ENCODE measurements at places on chromosomes 2 and 18.

DNA sequence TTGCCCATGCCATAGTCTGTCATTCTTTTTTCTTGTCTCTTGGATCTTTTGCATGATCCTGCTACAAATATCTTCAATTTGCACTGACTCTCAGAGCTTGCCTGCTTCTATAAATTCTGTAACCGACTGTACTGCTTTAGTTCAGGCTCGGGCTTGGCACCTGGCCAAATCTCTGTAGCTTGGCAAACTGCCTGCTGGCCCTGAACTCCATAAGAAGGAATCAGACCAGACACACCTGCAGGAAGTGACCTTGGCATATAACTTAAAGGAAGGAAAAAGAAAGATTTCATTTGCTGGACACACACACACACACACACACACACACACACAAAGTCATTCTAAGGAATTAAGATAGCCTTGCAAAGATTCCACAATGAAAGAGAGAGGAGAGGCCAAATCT is 291.2 kb upstream of the DDX18 start:
- no peak for DNase-seq

- peak; percentile 8 for DNase-seq
Observed at GRCh38 chr18:46623541-46623940, 33.5 kb downstream of the LOXHD1 start.

- no peak for DNase-seq
Observed at GRCh38 chr18:75365837-75366236, 61.7 kb downstream of the SMIM21 start.

GRCh38 chr18:77870199-77870598 is 620.6 kb downstream of the GALR1 start:
- no peak for DNase-seq

DNA sequence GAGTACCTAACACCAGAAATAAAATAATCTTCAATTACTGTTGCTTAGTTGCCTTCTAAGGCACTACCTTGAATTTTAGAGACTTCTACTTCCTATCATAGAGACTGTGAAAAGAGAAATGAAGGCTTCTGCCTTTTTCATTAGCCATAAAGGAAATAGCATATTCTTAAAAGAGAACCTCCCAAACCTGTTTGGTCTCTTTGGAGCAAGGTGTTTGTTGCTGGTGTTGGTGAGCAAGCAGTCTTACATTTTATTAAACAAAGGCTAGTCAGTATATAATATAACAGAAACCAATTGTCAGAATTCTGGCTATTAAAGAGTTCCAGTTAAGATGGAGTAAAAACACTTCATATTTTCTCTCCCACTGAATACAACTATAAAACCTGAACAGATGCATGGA is 116.4 kb downstream of the TAF4B start:
- DNase-seq, result no peak

DNA sequence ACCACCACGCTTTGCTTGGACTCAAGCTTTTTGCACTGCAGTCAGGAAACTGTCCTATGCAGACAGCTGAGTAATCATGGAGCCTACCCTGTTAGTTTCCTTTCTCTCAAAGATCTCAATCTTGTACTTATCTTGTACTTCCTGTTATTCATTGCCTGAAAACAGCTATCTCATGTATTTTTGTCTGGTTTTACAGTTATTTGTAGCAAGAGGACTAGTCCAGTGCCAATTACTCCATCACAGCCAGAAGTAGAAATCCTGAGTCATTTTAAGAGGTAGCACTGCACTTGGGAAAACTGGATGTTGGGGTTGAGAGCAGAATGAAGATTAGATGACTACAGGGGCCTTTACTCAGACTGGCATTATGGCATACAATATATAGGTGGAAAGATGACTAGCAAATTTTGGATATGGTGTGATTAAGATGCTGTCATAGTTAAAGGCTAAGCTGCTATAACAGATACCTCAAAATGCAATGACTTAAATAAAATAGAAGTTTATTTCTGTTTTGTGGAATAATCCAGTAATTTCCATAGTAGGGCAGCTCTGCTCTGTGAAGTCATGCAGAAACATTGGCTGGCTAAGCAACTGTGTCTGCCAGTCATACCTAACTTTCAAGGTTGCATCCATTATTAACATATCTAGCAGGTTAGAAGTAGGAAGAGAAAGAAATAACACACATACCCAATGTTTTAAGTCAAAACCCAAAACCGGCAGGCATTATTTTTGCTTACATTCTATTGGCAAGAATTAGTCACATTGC is 21.1 kb upstream of the CHMP3 start:
- DNase-seq, result no peak

DNA sequence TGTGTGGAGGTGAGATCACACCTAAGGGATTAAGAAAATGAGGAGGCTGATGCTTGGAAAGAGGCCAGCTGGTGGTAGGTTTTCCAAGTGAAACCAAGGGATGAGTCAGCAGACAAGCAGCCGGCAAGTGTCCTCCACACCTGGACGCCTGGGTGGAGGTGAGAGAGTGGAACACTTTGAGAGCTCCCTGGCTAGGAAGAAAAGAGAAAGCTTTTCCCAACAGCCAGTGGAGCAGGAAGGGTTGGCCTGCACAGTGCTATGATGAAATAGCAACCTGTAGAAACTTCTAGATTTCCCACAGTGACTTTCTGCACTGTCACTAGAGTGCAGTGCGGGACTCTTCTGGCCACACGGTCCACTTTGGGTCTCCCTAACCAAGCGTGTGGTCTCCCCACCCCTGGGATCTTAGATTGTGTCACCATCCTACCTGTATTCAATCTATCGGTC is 19.6 kb upstream of the IL37 start:
- DNase-seq, result no peak

- DNase-seq, result no peak
Observed at GRCh38 chr2:180720829-180721228, 259.6 kb upstream of the UBE2E3 start.

- DNase-seq, result no peak
Observed at GRCh38 chr2:75353131-75353530, 153.8 kb upstream of the TACR1 start.

DNA sequence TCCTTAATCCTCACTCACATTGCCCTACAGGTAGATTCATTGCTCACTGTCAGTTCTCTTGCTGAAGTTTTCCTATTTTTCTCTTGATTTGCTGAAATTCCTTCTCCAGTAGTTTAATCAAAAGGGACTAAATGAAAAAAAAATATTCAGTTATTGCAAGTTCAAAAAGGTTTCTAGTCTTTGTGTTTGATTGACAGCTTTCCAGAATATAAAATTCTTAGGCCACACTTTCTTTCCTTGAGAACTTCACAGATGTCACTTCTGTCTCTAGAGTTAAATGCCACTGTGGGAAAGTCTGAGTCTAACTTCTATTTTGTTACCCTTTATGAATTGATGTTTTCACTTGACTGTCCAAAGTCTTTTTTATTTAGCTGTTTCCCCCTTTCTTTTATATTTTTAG is 25.7 kb downstream of the RRM2 start:
- DNase-seq, result no peak
